SIG-M5 (cell line): ENCODE measurements at places on chromosomes 16 and 17.

DNA sequence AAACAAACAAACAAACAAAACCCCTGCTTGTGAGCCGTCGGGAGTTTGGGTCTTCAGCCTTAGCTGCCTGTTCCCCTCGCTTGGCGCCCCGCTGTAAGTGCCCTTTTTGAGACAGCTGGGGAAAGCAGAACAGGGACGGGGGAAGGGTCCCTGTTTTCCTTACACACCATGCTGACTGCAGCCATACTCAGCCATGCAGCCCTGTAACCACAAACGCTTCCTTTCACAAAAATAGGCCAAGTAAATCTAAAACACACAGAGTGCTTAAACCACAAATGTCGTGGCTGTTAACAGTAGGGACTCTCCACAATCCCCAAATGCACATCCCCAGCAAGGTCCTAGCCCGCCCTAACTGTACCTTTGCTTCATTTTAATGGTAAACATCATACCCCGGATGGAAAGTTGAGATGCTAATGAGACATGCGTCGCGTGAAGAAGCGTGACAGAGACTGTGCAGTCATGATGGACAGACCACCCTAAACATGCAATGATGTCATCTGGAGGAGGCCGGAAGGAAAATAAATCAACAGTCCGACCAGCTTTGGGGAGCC is 129.9 kb downstream of the MGAT5B start:
- no peak for DNase-seq

DNA sequence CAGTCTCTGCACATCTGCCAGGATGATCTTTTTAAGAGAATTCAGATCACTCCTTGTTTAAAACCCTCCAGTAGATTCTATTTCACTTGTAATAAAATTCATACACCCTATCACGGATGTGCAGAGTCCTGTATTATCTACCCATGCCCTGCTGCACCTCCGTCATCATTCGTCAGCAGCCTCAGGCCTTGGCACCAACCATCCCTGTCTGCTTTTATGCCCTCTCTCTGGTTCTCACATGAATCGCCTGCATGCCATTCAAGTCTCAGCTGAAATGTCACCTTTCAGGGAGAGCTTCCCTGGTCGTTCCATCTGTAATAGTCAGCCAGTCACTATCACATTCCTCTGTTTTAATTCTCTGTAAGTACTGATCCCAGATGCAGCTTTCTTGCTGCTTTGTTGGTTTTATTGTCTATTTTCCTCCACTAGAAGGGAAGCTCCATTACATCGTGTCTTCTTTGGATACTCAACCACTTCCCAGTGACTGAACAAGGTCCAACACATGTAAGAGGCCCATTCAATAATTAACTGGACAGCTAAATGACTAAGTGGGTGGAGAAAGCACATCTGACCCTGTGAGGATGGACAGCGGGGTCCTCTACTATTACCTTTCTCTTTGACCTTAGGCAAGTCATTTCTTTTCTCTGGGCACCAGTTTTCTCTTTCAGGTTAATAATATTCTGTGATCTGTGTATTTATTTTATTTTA is 81.2 kb upstream of the GOT2 start:
- DNase-seq, result no peak

DNA sequence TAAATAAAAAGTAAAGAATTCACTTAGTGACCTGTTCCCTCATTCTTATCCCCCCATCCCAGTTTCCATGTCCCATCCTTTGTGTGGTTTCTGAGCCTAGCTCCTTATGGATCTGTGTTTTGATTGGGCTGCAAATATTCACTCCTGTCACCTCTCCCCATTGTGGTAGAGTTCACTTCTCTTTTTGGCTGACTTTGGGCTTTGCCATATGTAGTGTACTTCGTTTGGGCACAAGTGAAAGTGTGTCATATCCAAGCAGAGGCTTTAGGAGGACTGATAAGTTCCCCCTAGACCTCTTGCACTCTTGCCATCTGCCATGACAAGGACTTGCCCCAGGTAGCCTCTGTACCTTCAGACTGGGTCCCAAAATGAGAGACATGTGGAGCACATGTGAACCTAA is 13.0 kb upstream of the DHRS7B start:
- no peak for DNase-seq

GRCh38 chr16:67930191-67930590 is 1.5 kb downstream of the CTRL start:
- DNase-seq, result no peak
